ENCODE measurements at places on chromosomes 3 and 15. TPM values are rescaled to one million over a fixed set of nuclear protein-coding genes. Genes with fewer than 3 reads are reported as not detected.

Gene IFRD2
- total RNA-seq: 51.2 TPM

Gene PRR20G
- total RNA-seq: not detected

Gene GPR27
- total RNA-seq: not detected

Gene CFAP91
- 0.44 TPM for total RNA-seq

Gene GP5
- 0.17 TPM for total RNA-seq

Gene ZIC4
- not detected for total RNA-seq

Gene C3orf80
- total RNA-seq: 0.15 TPM

Gene ACVR2B
- total RNA-seq: 1.8 TPM

Gene CHDH
- 0.99 TPM for total RNA-seq

Gene MINDY4B
- total RNA-seq: not detected

Gene PRSS50
- total RNA-seq: not detected

Gene LRRC31
- not detected for total RNA-seq

Gene KNL1
- total RNA-seq: 28.2 TPM

Gene CSTA
- total RNA-seq: 2.6 TPM

Gene POC1A
- 5.5 TPM for total RNA-seq

Gene CCDC54
- not detected for total RNA-seq

Gene SPINK8
- not detected for total RNA-seq

Gene GOLGA6L4
- 3.6 TPM for total RNA-seq

Gene IMPG2
- total RNA-seq: 0.33 TPM

Gene PSTPIP1
- total RNA-seq: 0.17 TPM

Gene RLBP1
- total RNA-seq: not detected

Gene MASP1
- 178 TPM for total RNA-seq

Gene CTXN2
- total RNA-seq: not detected

Gene GPR176
- 103 TPM for total RNA-seq

Gene RFT1
- total RNA-seq: 10.6 TPM

Gene HYAL1
- 6.1 TPM for total RNA-seq

Gene RBMS3
- 48.0 TPM for total RNA-seq

Gene SLC9A9
- 59.9 TPM for total RNA-seq

Gene DUOX1
- total RNA-seq: under 0.01 TPM

Gene CHAC1
- total RNA-seq: 16.9 TPM

Gene NEK10
- 38.5 TPM for total RNA-seq

Gene GOLGA6L7
- total RNA-seq: not detected

Gene P2RY14
- not detected for total RNA-seq

Gene TMEM207
- not detected for total RNA-seq

Gene FSIP1
- 1.6 TPM for total RNA-seq

Gene HRH1
- total RNA-seq: 35.6 TPM

Gene AAGAB
- total RNA-seq: 59.5 TPM

Gene OXNAD1
- 10.6 TPM for total RNA-seq

Gene SCG3
- not detected for total RNA-seq

Gene TOMM70
- total RNA-seq: 69.7 TPM

Gene PXYLP1
- total RNA-seq: 9.1 TPM

Gene FBXW12
- 0.15 TPM for total RNA-seq

Gene VPS33B
- total RNA-seq: 15.0 TPM

Gene RYR3
- total RNA-seq: not detected

Gene GAP43
- 0.33 TPM for total RNA-seq

Gene PTH1R
- total RNA-seq: 0.66 TPM

Gene RETNLB
- not detected for total RNA-seq

Gene MRAS
- 20.1 TPM for total RNA-seq

Gene HDC
- not detected for total RNA-seq

Gene EEF1AKMT4
- 2.0 TPM for total RNA-seq

Gene PARP3
- total RNA-seq: 30.5 TPM

Data from smooth muscle cell of trachea (primary cell).